ENCODE measurements at places on chromosomes 11 and 22.

GRCh38 chr11:17760102-17761029 lies 25.8 kb downstream of the KCNC1 start:
- DNase-seq = no peak

GRCh38 chr22:25748140-25748539 lies 6.2 kb downstream of the MYO18B start:
- no peak for DNase-seq

- no peak for DNase-seq
Observed at GRCh38 chr11:65650547-65651338, 12.0 kb downstream of the RELA start.

DNA sequence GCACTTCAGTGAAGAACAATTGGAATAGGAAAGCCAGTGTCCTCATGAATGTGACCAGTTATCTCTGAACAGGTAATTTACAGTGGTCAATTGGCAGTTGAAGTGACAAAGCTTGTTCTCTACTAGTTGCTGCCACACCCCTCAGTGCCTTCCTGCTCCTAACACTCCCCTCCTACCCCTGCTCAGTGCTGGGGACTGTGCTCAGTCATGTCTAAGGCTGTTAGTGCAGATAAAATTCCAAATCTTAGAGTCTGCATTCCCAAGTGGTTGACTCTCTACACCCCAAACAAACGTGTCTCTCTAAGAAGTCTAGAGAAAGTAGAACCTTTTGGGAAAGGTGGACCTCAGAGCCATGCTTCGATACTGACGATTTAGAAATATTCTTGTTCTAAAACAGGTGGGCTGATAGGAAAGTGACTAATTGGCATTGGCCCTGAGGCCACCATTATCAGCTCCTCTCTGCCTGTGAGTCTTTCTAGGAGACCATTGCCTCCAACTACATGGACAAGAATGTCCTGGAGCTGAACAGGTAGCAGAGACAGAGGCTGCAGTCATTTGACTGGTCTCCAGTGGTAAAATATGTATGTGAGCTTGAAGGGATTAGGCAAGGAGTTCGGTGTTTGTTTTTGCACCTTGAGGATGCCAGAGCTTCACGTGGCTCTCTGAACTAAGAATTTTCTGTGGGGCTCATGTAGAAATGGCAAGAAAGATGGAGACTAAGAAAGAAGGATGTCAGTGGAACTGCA lies 22.1 kb upstream of the NNMT start:
- DNase-seq = no peak

DNA sequence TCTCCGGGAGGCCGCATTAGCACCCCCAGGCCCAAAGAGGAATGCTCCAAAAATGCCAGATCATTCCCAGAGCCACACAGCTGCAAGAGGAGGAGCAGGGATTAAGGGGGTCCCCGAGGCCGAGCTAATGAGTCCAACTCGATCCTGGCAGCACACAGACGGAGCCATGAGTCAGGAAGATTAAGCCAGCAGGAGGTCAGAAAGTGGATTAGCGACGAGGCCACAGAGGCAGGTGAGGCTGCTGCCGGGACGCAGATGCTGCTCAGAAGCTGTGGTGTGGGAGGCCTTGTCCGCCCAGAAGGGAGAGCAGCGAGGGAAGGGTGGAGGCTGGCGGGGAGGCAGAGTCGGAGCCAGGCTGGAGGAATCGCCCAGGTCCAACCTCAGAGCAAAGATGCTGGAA lies 120.5 kb downstream of the SHANK2 start:
- DNase-seq = no peak

DNA sequence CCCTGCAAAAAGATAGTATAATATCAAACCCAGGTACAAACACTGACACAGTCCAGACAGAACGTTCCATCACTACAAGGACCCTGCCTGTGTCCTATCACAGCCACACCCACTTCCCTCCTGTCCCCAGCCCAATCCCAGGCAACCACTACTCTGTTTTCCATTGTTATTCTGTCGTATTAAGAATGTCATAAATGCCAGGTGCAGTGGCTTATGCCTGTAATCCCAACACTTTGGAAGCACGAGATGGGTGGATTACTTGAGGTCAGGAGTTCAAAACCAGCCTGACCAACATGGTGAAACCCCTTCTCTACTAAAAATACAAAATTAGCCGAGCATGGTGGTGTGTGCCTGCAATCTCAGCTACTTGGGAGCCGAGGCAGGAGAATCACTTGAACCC lies 89.0 kb downstream of the TRMU start:
- no peak for DNase-seq

GRCh38 chr11:28232649-28233048 lies 124.5 kb downstream of the METTL15 start:
- no peak for DNase-seq

GRCh38 chr22:34070051-34070450 lies 149.8 kb upstream of the LARGE1 start:
- DNase-seq = no peak

DNA sequence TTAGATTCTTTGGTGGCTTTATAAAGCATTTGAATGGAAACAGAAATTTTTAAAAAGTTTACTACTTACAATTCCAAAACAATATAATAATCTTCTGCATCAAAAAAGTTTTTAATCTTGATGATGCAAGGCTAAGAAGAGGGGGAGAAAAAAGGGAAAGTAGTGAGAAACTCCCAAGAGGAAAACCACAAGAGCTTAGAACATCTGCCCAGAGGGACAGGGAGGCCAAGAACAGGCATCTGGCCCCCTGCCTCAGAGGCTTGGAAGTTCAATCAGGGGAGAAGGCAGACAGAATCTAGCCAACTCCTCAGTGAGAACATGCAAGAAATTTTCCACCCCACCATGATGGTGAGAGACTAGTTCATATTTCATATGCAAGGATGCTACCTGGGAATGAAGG lies 23.8 kb upstream of the TTC28 start:
- DNase-seq = no peak

GRCh38 chr11:68454767-68455166 lies 5.8 kb upstream of the PPP6R3 start:
- DNase-seq = no peak

DNA sequence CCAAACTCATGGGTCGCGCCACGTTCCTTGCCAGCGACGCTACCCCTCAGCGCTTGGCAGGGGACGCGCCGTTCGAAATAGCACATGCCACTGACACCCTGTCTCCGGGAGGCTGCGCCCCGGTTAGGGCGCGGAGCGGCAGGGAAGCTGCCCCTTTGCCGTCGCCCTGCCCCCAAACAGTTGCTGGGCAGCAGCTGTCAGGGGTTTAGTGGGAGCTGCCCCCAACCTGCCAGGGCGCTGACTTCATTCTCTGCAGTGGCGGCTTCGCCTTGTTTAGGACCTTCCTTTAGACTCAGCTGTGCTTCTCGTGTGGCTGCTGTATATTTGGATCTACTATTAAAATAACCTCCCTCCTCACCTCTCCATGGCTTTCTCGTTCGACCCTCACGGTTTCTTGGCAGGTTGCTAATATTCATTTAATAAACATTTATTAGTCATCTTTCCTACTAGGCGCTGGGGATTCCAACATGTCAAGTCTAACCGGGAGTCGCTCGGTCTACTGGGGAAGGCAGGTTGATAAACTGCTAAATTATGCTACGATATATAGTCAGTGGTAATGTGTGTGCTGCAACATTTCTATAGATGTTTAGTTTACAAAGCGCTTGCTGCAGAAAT lies 782 bp downstream of the TMEM109 start:
- DNase-seq = no peak

GRCh38 chr22:32475468-32476010 lies 928 bp downstream of the FBXO7 start:
- DNase-seq = no peak

DNA sequence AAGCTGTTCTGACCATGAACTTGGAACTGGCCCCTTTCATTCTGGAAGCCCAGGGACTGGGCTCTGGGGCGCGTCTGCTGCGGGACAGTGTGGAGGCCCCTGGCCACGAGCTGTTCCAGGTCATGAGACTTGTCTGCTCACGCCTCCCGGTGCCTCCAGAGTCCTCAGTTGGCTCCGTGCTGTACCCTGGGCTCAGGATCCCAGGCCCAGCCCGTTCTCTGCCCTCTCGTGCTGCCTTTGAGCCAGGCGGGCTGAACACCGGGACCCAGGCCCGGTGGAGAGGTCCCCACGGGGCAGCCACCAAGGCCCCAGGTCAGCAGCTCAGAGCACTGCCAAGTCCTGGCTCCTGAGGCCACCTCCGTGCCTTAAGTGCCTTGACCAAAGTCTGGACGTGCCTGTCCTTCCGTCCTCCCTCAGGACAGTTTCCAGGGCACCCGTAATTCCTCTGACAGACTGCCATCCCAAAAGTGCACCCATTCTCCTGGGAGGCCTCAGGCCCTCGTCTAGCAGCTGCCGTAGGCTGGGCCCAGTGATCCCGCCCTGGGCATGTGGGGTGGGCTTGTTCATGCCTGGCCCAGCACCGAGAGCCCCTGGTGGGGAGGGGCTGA lies 36.3 kb upstream of the PPARA start:
- no peak for DNase-seq

DNA sequence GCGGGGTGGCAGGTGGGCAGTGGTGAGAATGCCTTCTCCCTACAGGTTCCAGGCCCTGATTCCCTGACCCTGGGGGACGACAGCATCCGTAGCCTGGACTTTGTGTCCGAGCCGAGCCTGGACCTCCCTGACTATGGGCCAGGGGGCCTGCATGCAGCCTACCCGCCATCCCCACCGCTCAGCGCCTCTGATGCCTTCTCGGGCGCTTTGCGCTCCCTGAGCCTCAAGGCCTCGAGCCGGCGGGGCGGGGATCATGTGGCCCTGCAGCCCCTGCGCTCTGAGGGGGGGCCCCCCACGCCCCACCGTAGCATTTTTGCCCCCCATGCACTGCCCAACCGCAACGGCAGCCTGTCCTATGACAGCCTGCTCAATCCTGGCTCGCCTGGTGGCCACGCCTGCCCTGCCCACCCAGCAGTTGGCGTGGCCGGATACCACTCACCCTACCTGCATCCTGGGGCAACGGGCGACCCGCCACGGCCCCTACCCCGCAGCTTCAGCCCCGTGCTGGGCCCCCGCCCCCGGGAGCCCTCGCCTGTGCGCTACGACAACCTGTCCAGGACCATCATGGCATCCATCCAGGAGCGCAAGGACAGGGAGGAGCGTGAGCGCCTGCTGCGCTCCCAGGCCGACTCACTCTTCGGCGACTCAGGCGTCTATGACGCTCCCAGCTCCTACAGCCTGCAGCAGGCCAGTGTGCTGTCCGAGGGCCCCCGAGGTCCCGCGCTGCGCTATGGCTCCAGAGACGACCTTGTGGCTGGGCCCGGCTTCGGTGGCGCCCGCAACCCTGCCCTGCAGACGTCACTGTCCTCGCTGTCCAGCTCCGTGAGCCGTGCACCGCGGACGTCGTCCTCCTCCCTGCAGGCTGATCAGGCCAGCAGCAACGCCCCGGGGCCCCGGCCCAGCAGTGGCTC lies 7.9 kb downstream of the CCDC188 start:
- no peak for DNase-seq

- DNase-seq = no peak
Observed at GRCh38 chr11:65251476-65251875, 10.3 kb upstream of the POLA2 start.

GRCh38 chr11:125394296-125394695 lies 101.8 kb downstream of the FEZ1 start:
- no peak for DNase-seq

DNA sequence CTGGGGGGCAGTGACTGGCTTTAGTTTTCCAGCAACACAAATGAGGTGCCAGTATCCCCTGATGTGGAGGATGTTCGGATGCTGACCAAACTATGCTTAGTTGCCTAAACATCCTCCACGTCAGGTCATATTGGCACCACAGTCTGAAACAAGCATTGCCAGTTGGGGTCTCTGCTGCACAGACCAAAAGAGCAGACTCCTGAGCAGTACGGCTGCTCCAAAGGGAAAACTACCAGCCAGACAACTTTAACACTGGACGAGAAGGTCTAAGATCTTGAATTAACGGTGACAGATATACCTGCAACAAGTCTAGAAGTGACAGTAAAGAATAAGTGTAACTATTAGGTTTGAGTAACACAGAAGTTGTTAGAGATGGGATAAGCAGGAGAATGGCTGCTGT lies 40.5 kb upstream of the CLTCL1 start:
- no peak for DNase-seq

GRCh38 chr22:30337461-30337778 lies 10.7 kb upstream of the TBC1D10A start:
- DNase-seq = no peak

GRCh38 chr11:92707173-92707619 lies 262.3 kb upstream of the MTNR1B start:
- DNase-seq = no peak

GRCh38 chr11:10895285-10895684 lies 37.4 kb upstream of the ZBED5 start:
- no peak for DNase-seq

GRCh38 chr11:69427337-69427736 lies 54.1 kb upstream of the LINC01488 start:
- no peak for DNase-seq

DNA sequence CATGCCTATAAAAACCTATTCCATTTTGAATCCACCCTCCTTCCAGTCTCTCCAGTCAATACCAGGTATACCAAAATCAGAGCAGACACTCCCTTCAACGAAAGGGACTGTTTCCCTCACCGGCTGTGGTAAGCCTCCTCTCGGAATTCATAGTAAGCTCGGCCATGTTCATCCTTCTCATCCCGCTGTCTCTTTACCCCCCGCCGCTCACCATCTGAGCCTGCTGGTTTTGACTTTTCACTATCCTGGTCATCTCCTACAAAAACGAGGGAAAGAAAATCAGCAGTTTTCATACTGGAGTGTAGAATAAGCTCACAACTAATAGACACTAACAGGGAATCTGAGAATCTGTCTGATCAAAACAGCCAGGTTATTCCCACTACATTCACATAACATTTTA lies 3.1 kb downstream of the HNRNPUL2 start:
- no peak for DNase-seq

- DNase-seq = no peak
Observed at GRCh38 chr11:111447112-111447471, 65.1 kb downstream of the BTG4 start.

DNA sequence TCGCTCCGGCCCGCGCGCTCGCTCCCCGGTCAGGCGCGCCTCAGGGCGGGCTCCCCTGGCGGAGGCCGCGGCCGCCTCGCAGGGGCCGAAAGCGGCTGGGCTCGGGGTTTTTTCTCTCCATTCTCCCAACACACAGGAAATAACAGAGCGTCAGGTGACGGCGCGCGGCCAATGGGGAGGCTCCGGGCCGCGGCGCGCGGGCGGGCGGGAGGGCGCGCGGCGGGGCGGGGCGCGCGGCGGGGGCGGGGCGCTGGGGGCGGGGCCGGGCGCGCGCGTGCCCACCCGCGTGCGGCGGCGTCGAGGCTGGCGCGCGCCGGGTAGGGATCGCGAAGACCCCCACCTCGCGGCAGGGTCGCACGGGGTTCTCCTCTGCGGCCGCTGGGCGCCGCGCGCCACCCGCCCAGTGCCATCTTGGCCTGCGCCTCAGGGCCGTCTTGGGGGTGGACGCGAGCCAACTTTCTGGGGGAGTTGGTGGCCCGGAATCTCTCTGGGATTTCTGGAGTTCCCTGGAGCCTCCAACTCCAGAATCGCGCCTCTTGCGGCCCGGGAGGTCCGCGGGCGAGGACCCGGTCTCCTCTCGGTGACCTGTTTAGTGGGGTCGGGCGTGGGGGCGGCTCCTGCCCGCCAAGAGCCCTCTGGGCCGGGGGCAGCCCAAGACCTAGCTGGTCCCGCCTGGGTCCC lies at the start of gene TCF20:
TCF20 (minus strand) TSS at position 144 of the 681 bp plus-strand sequence. CDS start 55,348 bp downstream, outside the sequence.
- DNase-seq = peak; percentile 38

- DNase-seq = no peak
Observed at GRCh38 chr11:100686476-100687053, 523 bp upstream of the ARHGAP42 start.

Data from stimulated activated CD8-positive, alpha-beta memory T cell treated with anti-CD3 and anti-CD28 coated beads, Interleukin-4, amount 100 ng/mL, for 4 hours (primary cell).